ENCODE measurements at places on chromosomes 3 and 15.

GRCh38 chr15:47742742-47743141 is 25.4 kb downstream of the SEMA6D start:
- no peak for DNase-seq

DNA sequence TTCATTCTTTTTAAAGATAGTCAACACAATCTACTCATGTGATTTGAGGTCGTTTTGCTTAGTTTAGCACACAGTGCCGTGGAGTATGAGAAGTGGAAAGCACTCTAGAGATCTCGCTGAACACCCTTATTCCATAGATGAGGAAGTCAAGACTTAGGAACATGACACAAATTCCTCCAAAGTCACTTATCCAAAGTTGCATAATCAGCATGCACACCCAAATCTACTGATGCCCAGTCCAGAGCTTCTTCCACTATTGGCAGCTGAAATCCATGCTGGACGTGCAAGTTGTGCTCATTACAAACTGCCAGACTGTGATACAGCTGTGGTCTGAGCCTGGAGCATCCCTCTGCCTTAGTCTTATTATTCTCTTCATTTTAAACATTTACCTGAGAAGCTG is 83.5 kb upstream of the ZNF280D start:
- no peak for DNase-seq

DNA sequence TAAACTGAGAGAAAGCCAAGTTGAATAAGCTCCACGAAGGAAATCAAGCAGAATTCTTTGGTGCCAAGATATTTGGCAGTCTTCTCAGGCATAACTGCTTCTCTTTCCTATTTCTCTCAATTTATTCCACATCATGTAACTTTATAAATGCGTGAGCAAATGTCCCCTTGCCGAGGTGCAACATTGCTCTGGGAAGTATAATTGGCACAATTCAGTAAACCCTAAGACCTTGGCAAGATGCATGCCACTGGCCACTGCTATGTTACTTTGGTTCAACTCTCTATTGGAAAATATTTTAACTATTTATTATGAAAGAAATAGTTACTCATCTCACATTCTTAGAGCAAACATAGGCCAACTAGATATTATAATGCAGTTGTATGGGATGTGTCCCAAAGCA is 170.2 kb downstream of the SUCNR1 start:
- DNase-seq: no peak

DNA sequence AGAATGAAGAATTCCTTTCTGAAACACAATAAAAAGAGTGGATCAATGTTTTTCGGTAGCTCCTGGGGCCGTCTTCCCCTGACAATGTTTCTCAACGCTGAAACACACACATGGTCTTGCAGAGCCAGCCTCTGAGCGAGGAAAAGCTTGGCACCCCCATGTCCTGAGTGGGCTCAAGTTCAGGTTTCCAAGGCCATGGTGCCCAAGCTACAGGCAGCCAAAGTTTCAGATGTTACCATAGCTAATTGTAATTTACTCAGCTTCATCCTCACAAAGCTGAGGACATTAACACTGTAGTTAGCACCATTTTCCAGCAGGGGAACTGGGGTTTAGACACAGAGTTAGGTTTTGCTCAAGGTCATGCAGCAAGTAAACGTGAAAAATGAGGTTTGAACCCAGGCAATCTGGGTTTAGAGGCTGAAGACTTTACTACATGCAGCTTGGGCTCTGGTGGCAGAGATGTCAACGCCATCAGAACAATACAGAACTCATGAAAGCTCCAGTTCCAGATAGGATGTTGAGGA is 199.1 kb downstream of the TJP1 start:
- no peak for DNase-seq

- peak; percentile 49 for DNase-seq
Measured at GRCh38 chr15:49169880-49170597, at the start of gene GALK2. TSS of gene GALK2 (plus strand) at chr15:49170247. CDS start at chr15:49170323, 76 bp downstream.

DNA sequence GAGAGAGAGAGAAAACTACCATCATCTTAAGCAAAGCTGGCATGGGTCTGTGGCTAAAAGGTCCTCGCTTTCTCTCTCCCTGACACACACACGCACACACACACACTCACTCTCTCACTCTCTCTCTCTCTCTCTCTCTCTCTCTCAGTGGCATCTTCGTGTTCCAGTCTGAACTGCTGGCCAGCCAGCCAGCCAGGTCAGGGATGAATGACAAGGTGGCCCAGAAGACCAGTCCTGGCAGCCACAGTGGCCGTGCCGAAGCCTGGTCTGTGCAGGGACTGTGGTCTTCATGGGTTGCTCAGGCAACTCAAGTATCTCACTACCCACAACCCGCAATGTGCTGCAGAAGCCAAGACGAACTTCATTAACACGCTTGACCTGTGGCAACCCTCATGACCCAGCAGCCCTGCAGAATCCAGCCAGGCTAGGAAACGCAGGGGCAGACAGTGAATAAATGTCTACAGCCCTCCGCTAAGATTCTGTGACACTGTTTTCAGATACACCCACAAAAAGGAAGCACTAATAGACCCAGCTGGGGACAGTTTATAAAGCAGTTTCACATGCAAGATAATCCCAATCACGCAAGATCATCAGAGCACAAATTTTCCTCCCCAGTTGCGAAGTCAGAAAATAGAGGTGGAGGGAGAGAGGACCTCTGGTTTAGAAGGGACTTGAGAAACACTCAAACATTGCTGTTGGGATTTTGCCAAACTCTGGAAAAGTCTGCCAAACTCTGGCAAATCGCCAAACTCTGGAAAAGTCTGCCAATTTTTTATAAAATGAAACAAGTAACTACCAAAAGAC is 66.4 kb downstream of the XXYLT1 start:
- DNase-seq: no peak

DNA sequence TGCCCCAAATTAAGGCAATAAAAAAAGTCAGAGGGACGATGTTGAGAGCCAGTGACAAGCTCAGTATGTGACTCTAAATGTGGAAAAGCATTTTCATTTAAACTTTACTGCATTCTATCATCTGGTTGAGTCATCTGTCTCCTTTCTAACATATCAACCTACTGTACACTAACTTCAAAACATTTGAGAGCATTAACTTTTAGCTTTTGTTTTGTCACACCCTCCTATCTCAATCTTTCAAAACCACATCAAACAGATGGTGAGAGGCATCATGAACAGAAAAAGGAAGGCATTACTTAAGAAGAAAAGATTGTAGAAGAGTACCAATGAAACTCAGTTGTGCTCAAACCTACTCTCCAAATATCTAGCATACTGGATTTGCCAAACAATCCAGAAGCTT is 4.8 kb downstream of the LRRC58 start:
- no peak for DNase-seq

- DNase-seq: no peak
Measured at GRCh38 chr3:133410191-133410892, 10.5 kb downstream of the BFSP2 start.

GRCh38 chr3:71310359-71310979 is 273.1 kb downstream of the FOXP1 start:
- DNase-seq: no peak

GRCh38 chr3:132394320-132394719 is 23.0 kb upstream of the DNAJC13 start:
- DNase-seq: no peak

DNA sequence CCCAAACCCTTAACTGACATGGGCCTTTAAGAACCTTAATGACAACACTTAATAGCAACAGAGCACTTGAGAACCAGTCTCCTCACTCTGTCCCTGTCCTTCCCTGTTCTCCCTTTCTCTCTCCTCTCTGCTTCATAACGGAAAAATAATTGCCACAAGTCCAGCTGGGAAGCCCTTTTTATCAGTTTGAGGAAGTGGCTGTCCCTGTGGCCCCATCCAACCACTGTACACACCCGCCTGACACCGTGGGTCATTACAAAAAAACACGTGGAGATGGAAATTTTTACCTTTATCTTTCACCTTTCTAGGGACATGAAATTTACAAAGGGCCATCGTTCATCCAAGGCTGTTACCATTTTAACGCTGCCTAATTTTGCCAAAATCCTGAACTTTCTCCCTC is 49.9 kb downstream of the PGPEP1L start:
- no peak for DNase-seq

DNA sequence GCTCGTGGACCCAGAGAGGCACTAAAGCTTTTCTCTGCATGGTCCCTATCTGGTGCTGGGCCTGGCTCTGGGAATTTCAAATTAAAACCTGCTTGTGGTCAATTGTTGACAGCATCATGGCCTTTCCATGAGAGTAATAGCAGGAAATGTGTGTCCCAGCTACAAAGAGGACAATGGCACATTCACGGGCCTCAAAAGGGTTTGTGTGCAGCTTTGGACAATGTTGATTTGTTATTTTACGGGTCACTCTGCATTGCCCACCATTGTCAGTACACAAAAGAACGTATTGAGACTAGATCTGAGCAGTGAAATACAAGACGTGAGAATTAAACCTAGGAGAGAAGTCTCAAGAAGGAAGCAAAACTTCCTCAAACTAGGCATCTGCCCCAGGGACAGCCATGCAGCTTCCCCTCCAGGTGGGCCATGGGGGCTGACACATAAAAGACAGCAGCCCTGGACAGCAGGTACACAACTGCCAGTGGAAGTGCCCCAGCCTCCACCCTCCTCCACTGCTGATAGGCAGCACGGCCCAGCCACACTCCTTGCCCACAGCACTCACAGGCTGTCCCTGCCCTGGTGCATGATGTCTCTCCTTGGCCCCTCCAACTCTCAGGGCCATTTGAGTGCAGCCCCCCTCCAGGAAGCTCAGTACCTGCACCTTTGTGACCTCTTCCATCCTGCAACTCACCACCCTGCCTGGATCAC is 15.9 kb upstream of the LTF start:
- DNase-seq: no peak

DNA sequence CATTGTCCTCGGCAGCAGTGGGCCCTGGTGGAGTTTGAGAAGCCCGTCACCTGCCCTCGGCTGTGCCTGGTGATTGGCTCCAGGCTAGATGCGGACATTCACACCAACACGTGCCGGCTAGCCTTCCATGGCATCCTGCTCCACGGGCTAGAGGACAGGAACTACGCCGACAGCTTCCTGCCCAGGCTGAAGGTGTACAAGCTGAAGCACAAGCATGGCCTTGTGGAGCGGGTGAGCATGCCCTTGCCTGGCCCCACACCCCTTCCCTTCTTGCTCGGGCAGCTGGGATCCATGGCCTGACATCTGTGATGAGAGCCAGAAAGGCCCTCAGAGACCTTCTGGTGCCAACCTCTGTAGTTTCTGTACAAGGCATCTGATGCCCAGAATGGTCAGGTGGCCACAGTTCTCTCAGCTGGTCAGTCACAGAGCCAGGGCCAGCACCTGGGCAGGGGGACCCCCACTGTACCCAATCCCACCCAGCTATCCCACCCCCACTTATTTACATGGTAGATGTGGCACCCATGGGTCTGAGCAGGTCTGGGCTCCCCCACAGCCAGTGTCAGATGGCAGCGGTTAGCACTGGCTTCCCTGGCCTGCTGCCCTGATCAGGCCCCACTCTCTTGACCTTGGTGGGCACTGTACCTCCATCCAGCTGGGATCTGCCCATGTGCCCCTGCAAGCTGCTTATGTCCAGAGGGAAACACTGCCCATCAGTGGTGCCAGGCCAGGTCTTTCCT is 124.9 kb downstream of the DNAJB8 start:
- DNase-seq: no peak

- DNase-seq: no peak
Measured at GRCh38 chr3:186526256-186526606, 17.9 kb downstream of the CRYGS start.

GRCh38 chr3:10088256-10088655 is 19.8 kb downstream of the FANCD2OS start:
- DNase-seq: no peak

DNA sequence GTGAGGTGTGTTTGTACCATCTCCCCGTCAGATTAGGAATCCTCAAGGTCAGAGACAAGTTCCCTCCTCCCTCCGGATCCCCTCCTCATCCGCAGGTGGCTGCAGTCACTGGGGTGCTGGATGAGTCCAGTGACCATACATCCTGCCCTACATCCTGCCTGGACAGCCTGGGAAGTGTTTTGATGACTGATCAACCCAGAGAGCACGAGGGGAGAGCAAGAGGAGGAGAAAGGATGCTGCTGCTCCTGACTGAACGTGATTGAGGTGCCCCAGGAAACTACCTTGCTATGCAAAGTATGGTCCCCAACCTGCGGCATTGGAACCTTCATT is 65.1 kb downstream of the SLC12A8 start:
- DNase-seq: no peak
